ENCODE measurements at places on chromosomes 5 and 9.

DNA sequence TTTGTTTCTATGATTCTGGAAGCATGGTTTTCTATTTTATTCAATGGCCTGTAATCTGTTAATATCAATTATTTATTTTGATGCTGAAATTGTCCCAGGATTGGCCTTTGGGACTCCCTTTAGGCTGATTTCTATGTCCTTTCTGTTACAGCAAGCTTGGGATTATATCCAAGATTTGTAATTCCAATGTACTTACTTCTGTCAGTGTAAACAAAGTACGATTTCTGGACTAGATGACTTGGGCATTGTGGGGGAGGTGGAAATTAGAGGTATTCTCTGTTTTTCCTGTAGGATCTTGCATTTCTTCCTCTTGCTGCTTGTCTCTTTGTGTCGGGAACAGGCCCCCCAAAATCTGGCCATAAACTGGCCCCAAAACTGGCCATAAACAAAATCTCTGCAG is 3.7 kb downstream of the PCDHGA12 start:
- no peak for DNase-seq

DNA sequence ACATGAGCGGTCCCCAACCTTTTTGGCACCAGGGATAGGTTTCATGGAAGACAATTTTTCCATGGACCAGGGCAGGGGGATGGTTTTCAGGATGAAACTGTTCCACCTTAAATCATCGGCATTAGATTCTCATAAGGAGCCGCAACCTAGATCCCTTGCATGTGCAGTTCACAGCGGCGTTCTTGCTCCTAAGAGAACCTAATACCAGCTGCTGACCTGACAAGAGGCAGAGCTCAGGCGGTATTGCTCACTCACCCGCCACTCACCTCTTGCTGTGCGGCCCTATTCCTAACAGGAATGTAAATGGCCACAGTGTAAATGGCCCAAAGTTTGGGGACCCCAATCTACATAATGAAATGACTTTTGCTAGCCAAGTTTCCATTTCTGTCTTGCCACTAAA is 3.1 kb upstream of the PLIN2 start:
- peak; percentile 24 for DNase-seq

- DNase-seq: no peak
These were observed 159.8 kb upstream of the PHYKPL start for GRCh38 chr5:178392386-178392785.

GRCh38 chr5:179777909-179778308 is 15.9 kb upstream of the LTC4S start:
- DNase-seq: no peak

GRCh38 chr9:121699571-121700164 is 48.2 kb downstream of the DAB2IP start:
- no peak for DNase-seq

DNA sequence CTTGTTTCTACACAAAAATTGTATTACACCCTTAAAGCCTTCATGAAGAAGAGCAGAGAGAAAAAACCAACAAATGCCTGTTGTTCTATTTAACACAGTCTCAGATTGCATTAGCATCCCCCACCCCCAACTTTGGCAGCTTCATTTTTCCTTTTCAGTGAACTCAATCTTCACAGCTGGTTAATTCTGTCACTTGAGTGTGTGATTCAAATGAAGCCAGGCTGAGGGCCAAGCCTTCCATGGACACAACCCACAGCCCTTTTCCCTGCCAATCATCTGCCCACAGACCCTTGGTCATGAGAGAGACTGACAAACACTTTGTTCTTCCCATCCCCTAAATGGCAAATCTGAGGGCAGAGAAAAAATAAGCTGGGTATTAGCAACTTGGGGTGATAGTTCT is 217.5 kb upstream of the NMUR2 start:
- peak; percentile 36 for DNase-seq

GRCh38 chr5:171421331-171422262 is 2.1 kb downstream of the FGF18 start:
- DNase-seq: no peak

GRCh38 chr5:167947306-167947705 is 344.1 kb upstream of the WWC1 start:
- no peak for DNase-seq

DNA sequence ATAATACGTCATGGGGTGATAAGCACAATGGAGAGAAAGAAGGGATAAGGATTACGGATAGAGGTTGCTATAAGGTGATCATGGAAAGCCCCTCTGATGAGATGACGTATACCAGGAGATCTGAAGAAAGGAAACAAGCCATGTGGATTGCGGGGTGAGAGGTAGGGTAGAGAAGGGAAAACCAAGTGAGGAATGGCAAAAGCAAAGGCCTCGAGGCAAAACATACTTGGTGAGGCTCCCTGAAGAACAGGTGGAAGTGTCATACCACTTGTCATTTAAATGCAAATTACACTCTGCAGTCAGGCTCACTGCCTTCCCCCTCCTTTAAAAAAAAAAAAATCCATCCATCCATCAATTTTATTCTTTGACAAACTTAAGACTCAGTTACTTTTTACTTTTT is 420.8 kb downstream of the RAB3C start:
- no peak for DNase-seq

DNA sequence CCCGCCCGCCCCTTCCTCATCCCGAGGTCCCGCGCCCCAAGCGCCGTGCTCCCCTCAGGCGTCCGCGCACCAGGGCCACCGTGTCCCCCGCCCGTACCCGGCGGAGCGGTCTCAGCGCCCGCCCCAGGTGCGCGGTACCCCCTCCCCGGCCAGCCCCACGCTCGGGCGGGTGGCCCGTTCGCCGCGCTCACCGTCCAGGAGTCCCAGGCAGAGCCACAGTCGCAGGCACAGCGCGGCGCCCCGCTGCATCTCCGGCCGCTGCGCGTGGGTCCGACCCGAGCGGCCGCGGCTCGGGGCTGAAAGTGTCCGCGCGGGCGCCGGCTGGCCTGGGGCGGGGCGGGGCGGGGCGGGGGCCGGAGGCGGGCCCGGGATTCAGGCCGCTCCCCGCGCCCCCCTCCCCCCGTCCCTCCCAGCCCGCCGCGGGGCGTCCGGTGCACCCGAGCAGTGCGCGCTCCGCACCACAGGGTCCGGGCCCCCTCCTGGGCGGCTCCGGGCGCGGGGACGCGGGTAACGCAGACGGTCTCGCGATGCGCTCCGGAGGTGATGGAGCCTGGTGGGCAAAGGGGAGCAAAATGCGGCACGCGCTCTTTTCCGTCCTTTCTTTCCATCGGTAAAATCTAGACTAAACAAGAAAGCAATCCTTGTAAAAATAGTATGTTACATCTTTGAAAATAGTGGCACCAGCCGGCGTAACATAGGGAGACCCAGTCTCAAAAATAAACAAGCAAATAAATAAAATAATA is at the start of gene FLT4:
Gene FLT4 (minus strand): TSS at position 304 of the 743 bp plus-strand sequence. CDS start 55 bp downstream, at position 249.
- no peak for DNase-seq

DNA sequence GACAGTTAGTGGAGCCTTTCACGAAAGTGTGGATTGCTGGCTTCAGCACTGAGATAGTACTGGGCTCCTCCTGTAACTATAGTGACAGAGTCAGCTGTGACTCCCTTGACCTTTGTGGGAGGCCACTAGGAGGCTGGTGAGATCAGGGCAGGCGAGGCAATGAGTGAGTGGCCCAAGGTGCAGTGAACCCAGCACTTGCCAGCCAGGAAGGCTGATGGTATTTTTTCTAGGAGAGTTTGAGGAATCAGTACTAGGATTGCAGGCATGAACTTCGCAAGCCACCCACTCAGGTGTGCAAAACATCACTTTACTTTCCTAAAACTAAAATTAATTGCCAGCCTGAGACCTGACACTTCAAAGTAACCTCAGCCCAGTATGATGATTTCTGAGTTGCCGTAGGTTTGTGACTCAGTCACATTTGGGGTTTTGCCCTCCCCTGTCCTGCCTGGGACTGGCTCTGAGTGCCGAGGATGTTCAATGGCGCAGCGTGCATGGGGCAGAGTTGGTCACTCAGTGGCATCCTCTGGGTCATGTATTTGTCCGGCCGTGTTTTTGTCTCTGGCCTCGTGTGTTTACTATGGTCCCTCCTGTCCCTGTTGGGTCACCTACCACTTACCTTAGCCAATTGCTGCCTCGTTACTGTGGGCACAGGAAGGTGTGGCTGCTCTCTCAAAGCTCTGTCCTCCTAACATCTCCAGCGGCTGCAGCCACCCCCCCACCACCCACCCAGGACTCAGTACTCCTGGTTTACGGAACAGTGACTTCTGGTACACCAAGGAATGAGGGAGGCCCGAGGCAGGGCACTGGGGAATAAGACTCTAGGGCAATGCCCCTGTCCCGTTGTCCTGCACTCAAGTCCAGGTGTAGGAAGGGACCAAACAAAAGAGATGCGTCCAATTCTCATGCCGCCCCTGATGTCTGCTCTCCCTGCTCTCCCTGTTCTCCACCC is 67.2 kb downstream of the IL31RA start:
- DNase-seq: no peak

DNA sequence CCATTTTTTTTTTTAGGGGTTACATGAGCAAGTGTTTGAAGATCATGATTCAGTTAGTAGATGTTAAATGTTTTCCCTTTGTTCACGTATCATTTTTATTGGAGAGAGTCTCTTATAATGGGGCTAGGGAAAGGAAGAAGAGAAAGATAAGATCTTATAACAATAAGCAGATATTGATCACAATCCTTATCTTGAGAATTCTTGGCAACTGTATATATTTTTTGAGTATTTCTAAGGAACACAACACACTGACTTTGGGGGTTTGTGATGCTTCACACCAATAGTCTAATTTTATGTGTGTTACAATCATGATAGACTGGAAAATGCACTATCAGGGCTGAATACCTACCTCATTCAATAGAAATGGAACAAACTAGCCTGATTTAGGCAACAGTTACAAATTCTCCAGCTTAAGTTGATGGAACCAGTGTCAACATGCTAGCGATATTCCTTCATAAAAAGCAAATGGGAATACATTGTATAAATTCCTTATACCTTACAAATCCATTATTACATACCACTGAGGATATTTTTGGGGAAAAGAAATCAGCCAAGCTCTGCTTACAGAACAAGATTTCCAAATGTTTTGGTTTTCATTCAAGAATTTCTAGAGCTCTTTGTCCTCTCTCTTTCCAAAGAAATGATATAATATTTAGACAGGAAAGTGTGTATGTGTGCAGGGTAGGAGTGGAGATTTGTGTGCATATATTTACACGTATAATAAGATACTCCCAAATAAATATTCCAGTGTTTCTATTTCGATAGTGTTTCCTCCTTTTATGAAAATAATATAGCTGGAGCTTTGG is 41.5 kb downstream of the SVEP1 start:
- no peak for DNase-seq

DNA sequence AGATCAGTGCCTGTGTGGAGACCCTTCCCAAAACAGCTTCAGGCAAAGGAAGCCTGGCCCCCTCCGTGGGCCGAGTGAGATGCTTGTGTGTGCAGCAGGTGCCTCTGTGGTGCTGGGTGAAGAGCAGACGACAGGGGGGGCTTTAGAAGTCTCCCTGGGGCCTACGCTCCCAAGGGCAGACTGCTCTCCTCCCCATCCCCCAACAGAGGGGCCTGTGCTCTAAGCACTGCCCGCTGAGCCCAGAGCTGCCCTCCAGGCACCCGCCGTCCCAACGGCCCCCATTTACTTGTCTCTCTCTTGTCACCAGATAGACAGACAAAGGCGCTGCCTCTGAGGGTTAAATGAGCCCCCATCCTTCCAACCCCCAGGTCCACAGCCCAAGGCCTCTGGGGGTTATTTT is 2.7 kb upstream of the LHX3 start:
- DNase-seq: no peak

DNA sequence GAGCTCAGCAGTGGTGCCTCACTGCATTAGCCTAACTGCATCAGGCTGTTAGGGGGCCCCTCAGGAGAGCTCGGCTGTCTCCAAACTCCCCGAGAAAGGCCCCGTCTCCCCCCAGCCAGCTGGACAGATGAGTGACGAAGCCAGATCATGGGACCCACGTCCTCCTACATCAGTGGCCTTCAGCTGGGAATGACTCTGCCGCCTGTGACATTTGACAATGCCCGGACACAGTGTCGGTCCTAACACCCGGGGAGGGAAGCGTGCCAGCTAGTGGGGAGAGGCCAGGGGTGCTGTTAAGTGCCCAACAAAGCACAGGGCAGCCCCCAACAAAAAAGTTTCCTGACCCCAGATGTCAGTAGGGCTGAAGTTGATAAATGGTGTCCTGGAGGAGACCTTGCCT is 375.2 kb upstream of the IRX2 start:
- DNase-seq: no peak

GRCh38 chr5:84113246-84114105 is 271.2 kb downstream of the EDIL3 start:
- DNase-seq: peak; percentile 2

GRCh38 chr5:139849942-139850341 is 54.3 kb downstream of the PSD2 start:
- no peak for DNase-seq

Data from NCI-H2171 treated with DMSO at 0.1 percent for 48 hours (cell line).